ENCODE measurements at places on chromosomes 1 and 21. TPM values are rescaled to one million over a fixed set of nuclear protein-coding genes. Genes with fewer than 3 reads are reported as not detected.

DNA sequence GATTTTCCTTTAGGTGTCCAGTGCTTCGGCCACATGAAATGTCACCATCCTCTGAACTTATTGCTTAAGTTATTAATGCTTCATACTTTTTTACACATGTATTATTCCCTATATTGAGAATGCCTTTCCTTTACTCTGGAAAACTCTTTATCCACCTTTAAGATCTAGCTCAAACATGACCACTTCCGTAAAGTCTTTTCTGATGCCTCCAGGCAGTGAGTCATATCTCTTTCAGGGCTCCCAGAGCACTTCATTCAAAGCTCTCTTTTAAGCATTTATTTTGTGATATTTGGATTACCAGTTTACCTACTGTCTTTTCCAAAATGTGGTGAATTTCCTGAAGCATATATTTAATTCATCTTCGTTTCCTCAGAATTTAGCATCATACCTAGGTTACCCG is 178.9 kb downstream of the HS2ST1 start:
- H3K27me3 ChIP-seq = no peaks in the 10 kb centered on the region
- H3K27ac ChIP-seq = no peak overlapping the region
- H3K4me3 ChIP-seq = no peak overlapping the region
- DNase-seq = no peak
- no peaks in the 10 kb centered on the region for H3K4me1 ChIP-seq

GRCh38 chr1:2591581-2592261 is 5.1 kb downstream of the PRXL2B start:
- no peaks in the 10 kb centered on the region for H3K4me1 ChIP-seq
- H3K27ac ChIP-seq = no peak overlapping the region
- no peaks in the 10 kb centered on the region for H3K27me3 ChIP-seq
- no peak overlapping the region for H3K4me3 ChIP-seq

DNA sequence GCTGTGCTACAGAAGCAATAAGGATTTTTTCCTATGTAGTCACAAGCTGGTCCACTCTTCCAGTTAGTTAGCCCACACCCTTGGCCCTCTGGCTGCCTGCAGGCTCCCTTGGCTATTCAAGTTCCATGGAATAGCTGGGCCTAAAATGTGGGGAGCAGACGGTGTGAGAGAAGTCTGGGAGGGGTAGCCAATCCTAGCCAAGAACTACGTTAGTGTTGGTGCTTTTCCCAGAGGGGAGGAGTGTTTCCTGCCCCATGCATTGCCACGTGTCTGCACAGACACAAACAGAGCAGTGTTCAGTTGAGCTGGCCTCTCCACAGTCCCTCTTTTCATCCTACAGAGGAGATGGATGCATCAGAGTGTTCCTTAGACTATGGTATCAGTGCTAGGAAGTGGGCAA is 59.0 kb upstream of the IPO9 start:
- H3K4me1 ChIP-seq = no peaks in the 10 kb centered on the region
- H3K27ac ChIP-seq = no peak overlapping the region
- H3K27me3 ChIP-seq = no peaks in the 10 kb centered on the region
- peaks cover 26% of the 10 kb centered on the region for H3K36me3 ChIP-seq
- DNase-seq = no peak
- no peak overlapping the region for H3K4me3 ChIP-seq

Gene UBE2J2
- 84.0 TPM for total RNA-seq

Gene CNTN2
- total RNA-seq = 0.88 TPM
